Effector CD4-positive, alpha-beta T cell (primary cell): ENCODE measurements at places on chromosomes 7 and 10.

DNA sequence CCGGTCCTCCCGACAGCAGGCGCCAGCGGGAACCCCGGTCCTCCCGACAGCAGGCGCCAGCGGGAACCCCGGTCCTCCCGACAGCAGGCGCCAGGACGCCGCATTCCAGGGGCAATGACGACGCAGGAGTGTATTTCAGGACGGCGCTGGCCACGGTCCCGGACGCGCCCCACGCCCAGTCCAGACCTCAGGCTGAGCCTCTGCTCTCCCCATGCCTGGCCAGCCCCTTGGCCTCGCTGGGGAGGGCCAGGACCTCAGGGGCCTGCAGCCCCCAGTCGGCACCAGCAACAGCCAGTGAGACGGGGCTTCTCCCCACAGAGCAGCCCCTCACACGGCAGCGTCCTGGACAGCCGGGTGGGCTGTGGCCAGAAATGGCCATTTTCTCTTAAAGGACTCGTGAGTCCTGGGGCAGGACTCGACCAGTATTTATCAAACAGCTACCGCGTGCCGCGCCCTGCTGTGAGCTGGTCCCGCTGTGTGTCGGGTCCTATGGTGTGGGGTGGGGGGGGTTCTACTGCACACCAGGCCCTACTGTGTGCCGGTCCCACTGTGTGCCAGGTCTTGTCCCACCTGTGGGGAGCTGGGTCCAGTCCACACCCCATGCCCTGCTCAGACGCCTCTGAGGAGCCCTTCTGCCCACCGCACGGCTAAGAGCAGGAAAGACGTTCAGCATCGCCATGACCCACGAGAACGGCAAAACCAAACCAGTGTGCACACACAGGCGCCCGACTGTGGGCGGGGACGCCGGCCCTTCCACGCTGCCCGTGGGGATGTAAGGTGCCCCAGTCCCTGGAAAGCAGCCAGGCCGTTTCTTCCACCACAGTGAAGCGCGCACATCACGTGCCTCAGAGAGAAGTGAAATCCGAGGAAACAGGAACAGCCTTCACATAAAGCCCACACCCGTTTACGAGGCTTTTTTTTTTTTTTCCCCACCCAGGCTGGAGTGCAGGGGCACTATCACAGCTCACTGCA lies 33.3 kb downstream of the GET4 start:
- DNase-seq = no peak

DNA sequence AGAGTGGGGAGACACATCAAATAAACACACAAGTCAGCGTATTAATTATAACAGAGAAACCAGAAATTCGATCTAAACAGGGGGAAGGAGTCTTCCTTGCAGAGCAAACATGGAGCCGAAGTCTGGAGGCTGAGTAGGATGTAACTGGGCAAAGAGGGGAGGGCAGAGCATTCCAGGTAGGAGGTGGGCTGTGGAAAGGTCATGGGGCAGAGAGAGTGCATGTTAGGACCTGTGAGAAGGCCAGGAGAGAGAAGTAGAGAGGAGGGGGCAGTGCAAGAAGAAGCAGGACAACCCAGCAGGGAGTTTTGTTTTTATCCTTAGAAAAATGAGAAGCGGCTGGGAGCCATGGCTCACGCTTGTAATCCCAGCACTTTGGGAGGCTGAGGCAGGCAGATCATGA lies 130.8 kb upstream of the GPR26 start:
- no peak for DNase-seq

DNA sequence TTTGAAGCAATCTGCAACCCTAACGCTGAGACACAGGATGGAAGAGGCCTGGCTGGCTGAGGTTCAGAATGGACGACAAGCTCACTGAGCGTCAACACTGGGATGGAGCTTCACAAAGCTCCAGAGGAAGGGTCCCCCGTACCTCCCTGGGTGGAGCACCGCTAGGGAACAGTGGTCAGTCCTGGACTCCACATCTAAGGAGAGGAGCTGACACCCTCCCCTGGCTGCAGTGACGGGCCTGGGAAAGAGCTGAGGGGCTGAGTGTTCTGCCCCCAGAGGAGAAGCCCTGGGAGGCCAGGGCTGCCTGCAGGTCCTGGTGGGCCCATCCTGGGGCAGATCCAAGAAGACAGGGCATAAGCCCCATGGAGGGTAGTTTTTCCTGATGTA lies 146.2 kb downstream of the ARHGAP22 start:
- DNase-seq = no peak

DNA sequence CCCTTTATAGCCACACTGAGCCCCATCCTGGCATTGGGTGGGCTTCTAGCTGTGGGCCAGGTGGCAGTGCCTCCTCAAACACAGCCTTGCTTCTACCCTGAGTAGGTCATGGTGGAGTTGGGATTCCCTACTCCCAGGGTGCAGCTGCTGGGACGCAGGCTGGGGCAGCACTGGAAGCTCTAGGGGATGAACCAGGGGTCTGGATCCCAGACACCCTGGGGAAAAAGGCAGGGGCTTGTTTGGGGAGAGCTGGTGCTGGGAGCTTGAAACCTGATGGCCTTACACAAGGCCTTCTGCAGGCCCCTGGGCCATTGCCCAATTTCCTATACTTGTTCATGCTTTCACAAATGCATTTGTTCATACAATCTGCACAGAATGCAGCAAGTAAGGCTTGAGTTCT lies 103.7 kb upstream of the CTBP2 start:
- no peak for DNase-seq

DNA sequence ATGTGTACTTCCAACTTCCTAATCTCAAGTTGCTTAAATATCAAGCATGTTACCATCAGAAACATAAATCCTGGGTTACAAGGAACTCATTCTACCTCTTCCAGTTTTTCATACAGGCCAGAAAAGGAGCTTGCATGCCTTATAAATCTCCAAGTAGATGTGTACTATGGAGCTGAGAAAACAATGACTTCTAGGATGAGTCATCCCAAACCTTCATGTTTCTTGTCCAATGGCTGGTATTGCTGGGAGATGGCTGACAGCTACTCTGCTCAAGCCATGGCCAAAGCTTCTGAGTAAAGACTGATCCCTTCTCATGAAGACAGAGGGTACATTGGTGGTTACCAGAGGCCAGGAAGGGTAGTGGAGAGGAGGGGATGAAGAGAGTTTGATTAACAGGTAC lies 8.6 kb downstream of the RAPGEF5 start:
- DNase-seq = no peak

GRCh38 chr10:51999096-51999495 lies 299.7 kb upstream of the CSTF2T start:
- DNase-seq = no peak

GRCh38 chr10:58662314-58662713 lies 149.6 kb downstream of the BICC1 start:
- no peak for DNase-seq

DNA sequence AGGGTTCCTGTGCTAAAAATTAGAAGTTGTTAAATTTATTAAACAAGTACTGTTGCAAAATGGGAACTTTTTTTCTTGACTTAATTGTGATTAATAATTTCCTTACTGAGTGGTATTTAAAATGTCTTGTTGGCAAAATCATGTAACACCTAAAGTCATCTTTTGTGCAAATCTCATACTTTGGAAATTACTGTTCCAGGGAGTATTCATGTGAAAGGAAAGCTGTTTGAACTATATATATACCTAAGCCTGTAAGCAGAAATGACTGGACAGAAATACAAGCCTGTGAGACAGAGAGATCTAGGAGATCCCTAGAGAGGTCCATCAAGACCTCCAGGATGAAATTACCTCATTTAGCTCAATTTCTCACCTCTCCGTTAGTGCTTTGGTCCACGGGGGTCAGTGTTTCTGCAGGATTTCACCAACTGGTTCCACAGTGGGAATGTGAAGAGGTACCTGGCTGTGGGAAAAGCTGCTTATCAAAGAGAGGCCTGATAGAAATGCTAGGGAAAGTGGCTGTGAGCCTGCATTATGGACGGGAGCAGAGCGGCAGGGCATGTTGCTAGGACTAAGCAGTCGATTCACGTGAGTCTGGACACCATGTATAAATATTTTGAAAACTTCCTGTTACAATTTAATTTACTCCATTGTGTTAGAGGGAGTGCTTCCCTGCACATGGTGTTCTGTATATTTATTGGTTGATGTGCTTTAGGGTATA lies 7.9 kb downstream of the LUC7L2 start:
- no peak for DNase-seq

DNA sequence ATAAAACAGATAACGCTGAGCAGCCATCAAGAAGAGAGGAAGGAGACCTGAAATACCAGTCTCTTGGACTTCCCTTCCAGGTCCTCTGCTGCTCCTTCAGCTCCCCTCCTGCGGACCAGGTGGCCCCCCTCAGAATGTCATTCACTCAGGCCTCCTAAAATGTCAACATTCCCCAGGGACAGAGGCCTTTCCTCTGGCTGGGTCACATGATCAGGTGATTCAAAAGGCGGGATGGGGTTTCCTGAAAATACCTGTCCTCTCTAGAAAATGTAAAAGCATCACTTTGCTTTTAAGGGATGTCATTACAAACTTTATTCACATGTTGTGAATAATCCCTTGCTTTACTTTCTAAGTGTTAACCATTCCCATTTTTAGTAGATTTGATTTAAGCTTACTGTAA lies 311.1 kb downstream of the INHBA start:
- DNase-seq = no peak

- no peak for DNase-seq
Observed at GRCh38 chr10:79034271-79034876, 34.4 kb upstream of the ZMIZ1 start.

- DNase-seq = no peak
Observed at GRCh38 chr10:46787321-46787615, 124.0 kb upstream of the PTPN20 start.

DNA sequence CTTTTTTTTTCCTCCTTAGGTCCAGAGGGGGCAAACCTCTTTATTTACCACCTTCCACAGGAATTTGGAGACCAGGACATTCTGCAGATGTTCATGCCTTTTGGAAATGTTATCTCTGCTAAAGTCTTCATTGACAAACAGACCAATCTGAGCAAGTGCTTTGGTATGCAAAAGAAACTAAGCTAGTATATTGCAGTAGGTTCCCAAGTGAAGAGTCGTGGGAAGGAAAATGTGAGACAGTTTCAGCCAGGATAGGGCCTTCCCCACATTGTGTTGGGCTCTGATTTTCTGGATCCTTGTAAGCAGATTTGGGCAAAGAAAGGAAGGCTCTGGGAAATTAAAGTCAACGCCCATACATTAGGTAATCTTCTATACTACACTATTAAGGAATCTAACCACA lies 285.6 kb downstream of the USP6NL start:
- DNase-seq = no peak

DNA sequence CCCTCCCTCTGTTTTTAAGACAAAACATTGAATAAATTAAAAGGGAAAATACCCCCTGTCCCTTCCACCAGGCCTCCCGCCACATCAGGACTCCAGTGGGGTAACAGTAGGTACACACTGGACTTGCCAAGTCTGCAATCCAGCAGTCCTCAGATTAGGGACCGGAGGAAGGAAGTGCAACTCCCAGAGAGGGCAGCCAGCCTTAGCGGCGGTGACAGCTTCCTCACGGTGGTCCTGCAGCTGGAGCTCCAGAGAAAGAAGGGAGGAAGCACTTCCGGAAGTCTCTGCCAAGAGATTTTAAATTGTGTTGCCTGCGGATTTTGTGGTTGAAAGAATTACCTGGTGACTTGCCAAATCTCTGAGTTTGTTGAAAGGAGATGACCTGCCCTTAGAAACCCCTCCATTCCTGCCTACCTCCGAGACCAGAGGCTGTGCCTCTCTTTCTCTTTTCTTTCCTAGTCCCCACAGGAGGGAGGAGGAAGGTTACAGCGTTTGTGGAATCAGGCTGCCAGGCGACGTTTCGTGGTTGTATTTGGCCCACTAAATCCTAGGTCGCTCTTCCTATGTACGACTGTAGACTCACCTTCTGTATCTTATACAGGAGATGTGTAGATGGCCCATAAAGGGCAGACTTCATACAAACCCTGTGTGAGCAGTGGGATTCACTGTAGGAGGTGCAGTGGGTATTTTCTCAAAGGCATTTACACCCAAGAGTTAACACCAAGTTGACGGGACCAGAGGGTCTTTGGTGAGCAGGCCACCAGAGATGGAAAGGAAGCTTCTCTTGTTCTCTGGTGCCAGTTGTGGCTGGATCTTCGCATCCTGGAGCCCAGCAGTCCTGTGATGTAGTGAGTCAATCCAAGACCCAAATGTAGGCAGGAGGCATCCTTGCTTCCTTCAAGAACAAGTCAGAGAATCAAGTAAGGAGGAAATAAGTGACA lies 77.9 kb downstream of the INSIG1 start:
- DNase-seq = no peak

DNA sequence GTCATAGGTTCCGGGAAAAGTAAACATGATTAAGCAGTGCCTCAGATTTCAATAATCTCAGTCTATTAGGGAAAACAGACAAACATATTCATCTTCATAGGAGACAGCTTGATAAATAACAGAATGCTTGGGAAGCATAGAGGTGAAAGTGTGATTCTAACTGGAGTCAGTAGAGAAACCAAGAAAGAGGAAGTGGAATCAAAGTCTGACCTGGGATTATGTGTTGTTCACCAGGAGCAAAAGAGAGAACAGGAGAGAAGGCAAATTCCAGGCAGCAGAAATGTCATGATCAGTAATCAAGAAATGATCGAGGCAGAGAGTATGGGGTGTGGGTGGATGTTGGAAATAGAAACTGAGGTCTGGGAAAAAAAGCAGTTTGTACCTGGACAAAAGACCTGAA lies 43.7 kb downstream of the DGKB start:
- no peak for DNase-seq

DNA sequence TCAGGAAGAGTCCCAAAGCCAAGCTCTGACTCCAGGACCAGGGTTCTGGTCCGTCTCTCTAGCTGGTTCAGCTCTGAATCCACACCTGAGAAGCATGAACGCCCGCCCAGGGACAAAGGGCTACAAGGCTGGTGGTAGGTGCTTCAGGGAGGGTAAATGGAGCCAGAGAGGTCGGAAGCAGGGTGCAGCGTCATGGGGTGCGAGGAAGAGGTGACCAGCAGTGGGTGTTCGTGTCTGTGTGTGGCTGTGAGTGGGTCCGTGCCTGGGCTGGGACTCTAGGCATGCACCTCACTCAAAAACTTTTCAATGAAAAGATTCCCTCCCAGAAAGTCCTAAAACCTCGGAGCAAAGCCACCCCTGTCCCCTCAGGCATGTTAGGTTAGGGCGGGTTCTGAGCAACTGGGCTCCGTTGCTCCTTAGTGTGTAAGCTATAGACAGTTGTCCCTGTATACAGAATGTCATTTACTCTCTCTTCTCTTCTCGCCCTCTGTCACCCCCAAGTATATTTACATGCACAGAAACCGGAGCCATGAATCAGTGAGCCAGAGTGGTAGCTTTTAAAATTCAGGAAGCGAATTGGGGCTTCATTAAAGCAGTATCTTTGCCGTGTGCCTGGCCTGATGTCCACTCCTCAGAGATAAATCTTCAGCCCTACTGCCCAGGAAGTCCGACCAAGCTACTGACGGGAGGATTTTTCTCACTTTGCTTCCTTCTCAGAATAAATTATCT lies 12.3 kb upstream of the GATA3 start:
- DNase-seq = no peak
